ENCODE measurements at places on chromosomes 2 and 18. TPM values are rescaled to one million over a fixed set of nuclear protein-coding genes. Genes with fewer than 3 reads are reported as not detected.

The CNGA3 gene
- not detected for total RNA-seq

The SCN2A gene
- total RNA-seq = 0.01 TPM

The KCNIP3 gene
- 2.4 TPM for total RNA-seq

The ARHGAP28 gene
- total RNA-seq = 0.07 TPM

The GCG gene
- not detected for total RNA-seq

The TMEFF2 gene
- 0.31 TPM for total RNA-seq

The C2orf66 gene
- 0.06 TPM for total RNA-seq

The C1QL2 gene
- total RNA-seq = 0.06 TPM

The RAPGEF4 gene
- total RNA-seq = 0.54 TPM

The SNTG2 gene
- total RNA-seq = not detected

The SLC4A3 gene
- 3.8 TPM for total RNA-seq

The IER3IP1 gene
- 18.6 TPM for total RNA-seq

The STAT4 gene
- 3.9 TPM for total RNA-seq

The CAPN10 gene
- 15.9 TPM for total RNA-seq

The PRSS56 gene
- 0.14 TPM for total RNA-seq

The ROCK1 gene
- 17.8 TPM for total RNA-seq

The KYNU gene
- 361 TPM for total RNA-seq

The UBXN2A gene
- 18.2 TPM for total RNA-seq

The ANKRD62 gene
- total RNA-seq = not detected

The DPYSL5 gene
- 6.8 TPM for total RNA-seq

The TNS1 gene
- 10.2 TPM for total RNA-seq

The RNF144A gene
- total RNA-seq = 6.2 TPM

The IL1RL2 gene
- total RNA-seq = not detected

The SH3RF3 gene
- total RNA-seq = 0.40 TPM

The DSG3 gene
- total RNA-seq = 0.01 TPM

The KCNS3 gene
- 1.5 TPM for total RNA-seq

The DNAJC5G gene
- not detected for total RNA-seq
